ENCODE measurements at places on chromosomes 5 and 9.
A peak's percentile ranks its signal among the peaks of the same experiment; 100 is the strongest.

DNA sequence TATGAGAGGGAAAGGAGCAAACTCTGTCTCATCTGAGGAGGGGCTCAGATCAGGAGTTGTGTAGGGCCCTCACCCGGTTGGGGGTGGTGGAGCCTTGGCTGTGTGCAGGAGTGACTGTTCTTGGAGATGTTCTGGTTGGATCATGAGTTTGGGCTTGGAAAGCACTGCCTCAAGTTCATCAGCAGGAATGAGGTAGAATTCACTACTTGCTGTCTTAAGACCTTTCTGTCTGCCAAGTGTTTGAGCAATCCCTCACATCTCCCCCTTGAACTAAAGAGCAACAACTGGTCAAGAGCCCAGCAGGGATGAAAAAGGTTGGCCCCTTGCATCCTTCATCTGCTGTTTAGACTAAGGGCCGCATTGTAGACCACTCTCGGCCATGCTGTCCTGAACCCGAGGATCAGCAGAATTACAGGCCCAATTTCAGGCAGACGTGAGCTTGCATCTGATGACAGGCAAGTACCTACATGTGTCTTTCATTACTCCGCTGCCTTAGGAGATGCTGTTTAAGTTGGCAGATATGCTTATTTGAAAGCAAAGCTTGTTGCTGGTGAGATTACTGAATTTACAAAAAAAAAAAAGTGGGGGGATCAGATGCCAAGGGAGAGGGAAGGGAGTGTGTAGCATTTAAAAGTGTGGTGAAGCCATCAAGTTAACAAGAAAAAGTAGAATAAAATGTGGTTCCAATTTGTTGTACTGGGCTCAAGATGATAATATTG is 36.4 kb downstream of the PIK3R1 start:
- no peak for DNase-seq

- DNase-seq, result no peak
These were observed 81.4 kb upstream of the ANKRD55 start for GRCh38 chr5:56314529-56314928.

GRCh38 chr9:8621416-8621815 is 821.8 kb upstream of the DMAC1 start:
- DNase-seq, result no peak

- DNase-seq, result no peak
These were observed 235.5 kb downstream of the ARHGEF28 start for GRCh38 chr5:73861313-73861988.

- peak; percentile 68 for DNase-seq
These were observed 199.4 kb downstream of the ESM1 start for GRCh38 chr5:54785729-54786591.

GRCh38 chr5:140547508-140548299 is at the start of gene EIF4EBP3:
EIF4EBP3 (plus strand) TSS chr5:140547662; CDS start chr5:140547738, 76 bp downstream.
- DNase-seq, result peak; percentile 90

Measured in CD4-positive, alpha-beta T cell treated with Interferon gamma for 1 hour (primary cell).